ENCODE measurements at places on chromosomes 5 and 9.

DNA sequence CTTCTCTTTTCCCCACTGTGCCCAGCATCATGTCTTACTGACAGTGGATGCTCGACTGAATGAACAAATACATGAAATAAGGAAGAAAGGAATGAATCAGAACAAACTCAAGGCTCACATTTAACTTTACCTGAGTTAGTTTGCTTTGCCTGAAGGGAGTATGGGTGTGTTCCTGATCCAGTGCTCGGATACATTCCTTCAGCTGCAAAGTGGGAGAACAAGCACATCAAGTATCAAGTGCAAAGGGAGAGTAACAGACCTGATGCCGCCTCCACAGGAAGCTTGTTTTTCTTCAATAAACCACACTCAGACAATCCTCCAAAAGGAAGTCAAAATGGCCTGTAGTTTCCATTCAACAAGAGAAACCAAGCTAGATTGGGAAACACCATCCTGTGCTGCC is 66.1 kb downstream of the KIF24 start:
- DNase-seq = no peak

- peak; percentile 30 for DNase-seq
Observed at GRCh38 chr5:115961381-115962238, 665 bp upstream of the LVRN start.

GRCh38 chr9:108639696-108640095 is 216.1 kb downstream of the ACTL7B start:
- DNase-seq = no peak

DNA sequence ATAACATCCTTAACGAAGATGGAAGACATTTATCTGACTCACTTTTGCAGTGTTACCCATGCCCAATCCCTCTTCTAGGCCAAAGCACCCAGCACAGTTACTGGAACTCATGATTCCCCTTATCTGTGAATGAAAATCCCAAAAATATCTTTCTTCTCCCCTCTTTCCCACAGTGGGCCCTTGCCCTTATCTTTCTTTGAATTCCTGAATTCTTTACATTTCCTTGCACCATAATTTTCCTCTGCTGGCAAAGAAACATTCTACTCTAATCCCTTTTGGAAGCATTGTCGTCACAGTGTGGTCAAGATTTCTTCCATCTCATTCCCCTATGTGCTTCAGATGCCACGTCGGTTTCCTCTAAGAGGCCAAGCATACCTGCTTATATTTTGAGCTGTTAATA is 135.9 kb upstream of the LIFR start:
- no peak for DNase-seq

DNA sequence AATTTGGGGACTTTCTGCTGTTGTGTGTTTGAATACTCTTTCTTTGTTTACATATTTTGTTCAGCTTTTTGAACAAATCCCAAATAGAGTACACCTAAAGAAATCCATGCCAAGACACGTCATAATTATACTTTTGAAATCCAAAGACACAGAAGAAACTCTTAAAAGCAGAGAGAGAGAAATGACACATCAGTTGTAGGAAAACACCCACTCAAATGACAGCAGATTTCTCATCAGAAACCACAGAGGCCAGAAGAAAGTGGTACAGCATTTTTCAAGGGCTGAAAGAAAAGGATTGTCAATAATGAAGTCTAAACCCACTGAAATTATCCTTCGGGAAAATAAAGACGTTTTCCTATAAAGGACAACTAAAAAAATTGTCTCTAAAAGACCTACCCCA is 378.6 kb downstream of the GADD45G start:
- DNase-seq = no peak

GRCh38 chr5:14914623-14915260 is 43.2 kb upstream of the ANKH start:
- no peak for DNase-seq

DNA sequence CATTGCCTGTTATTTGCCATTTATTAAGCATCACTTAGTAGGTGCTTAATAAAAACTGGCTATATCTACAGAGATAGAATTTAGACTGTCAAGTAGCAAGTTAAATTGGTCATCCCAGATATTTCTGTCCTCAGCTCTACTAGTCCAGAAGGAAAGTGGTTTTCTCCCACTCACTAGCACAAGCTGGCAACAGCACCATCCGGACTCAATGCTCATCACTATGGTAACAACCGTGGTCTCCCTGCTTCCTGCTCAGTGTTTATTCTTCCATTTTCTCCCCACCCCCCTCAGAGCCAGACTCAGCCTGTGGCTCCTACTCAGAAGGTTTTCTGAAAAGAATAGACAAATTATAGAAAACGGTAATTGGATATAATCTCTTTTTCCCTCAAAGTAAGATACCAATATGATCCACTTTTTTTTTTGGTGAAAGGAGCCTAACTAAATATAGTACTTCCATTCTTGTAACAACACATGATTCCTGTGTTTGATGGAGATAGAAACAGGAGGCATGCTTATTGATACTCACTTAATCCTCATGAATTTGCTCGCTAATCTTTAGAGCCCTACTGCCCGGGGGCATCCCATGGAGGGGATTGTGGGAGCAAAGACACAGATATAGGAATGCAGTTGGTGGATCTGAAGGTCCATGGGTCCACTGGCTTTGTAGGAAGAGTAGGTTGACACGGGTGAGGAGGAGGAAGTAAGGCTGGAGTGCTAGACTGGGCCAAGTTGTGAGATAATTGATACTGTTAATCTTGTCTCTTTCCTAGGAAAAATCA is 191.4 kb downstream of the MAN2A1 start:
- DNase-seq = peak; percentile 67

DNA sequence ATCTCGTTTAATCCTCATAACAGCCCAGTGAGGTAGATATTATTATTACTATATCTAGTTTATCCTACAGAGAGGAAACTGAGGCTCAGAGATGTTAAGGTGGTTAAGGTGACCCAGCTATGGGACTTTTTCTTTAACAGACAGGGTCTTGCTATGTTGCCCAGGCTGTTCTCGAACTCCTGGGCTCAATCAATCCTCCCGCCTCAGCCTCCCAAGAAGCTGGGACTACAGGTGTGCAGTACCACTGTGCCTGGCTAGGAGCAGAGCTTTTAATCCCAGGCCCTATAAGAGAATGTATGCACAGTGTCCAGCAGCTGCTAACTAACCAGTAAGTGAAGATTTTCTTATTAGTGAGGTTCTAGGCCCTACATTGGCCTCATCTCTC is 62.4 kb downstream of the PCDH1 start:
- DNase-seq = no peak

DNA sequence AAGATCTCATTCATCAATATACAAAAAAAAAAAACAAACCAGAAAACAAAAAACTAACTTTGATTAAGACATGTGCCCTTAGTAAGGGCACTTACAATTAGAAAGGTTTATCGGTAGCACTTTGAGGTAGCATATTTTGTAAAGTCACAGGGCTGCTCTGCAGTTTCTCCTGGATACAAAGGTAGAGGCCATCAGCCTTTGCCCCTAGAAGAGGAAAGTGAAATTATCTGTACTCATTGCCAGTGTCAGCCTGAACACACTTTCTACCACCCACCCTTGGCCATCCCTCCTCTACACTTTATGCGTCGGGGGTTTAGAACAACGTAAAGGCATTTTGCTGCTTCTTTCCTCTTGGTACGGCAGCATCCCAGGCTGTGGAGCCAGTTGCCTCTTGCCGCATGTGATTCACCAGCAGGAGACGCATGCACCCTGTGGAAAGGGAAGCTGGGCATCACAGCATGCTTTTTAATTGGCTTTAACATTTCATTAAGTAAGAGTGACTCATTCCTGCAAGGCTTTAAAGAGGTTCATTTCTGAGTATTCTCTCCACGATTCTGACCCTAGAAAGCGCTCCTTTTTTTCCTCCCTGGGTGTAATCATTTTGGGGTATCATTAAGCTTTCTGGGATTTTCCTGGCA is 84.6 kb downstream of the CEMIP2 start:
- no peak for DNase-seq

GRCh38 chr9:85741095-85741874 is 469 bp downstream of the AGTPBP1 start:
- DNase-seq = peak; percentile 12

- no peak for DNase-seq
Observed at GRCh38 chr5:81757404-81757803, 6.5 kb upstream of the SSBP2 start.

- DNase-seq = peak; percentile 42
Observed at GRCh38 chr5:128213340-128213739, 129.8 kb downstream of the SLC12A2 start.

DNA sequence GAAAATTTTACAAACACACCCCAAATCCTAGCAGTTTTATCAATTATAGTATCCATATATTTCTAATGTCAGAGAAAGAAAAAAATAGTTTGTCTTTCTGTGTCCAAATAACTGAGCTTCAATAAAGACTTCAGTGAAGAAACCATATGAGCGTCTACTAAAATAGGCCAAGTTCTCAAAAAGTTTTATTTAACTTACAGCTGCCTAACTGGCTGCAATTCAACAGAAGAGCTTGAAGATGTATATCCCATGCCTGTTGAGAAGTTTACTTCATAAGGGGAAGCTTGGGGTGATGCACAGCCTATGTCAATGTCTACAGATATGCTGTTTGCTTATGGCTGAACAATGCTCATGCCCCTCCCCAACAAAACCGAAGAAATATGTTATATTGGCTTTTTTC is 43.7 kb upstream of the ELOVL7 start:
- no peak for DNase-seq

GRCh38 chr9:133424187-133424586 is 2.0 kb downstream of the ADAMTS13 start:
- no peak for DNase-seq

All from NCI-H524 (cell line).